ENCODE measurements at places on chromosomes 2 and 18.

DNA sequence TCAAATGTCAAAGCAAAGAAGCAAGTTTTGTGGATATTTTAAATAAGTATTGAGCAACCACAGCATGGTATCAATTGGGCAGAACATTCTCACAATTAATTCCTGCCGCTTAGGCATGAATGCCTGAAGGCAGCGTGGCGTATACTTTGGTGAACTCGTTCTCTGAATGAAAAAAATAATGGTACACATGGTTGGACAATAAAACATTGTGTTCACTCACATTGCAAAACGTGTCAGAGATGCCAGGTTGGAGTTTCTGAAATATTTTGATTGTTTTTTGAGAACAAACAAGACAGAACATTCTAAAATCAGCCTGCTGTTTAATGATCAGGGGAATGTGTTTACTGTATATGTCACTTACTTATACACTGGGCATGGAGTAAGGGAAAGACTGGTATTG is 254.2 kb downstream of the CDH2 start:
- DNase-seq, result no peak

DNA sequence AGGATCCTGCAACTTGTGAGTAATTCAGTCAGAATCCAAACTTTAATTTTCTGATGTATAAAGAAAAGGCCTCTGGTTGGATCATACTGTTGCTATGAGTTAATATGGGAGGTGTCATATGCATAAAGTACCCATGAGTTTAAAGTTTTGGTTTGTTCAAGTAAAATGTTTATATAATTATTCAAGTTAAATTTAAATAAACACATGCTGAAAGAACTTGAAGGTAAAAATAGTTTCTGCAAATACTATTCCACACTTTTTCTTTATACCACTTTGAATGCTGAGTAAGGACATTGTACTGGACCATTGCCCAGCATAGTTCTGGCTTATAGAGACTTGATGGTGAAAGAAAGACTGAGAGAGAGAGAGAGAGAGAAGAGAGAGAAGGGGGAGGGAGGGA is 30.7 kb downstream of the PKP4 start:
- DNase-seq, result no peak

GRCh38 chr2:182616471-182617393 is 99.3 kb upstream of the DNAJC10 start:
- DNase-seq, result peak; percentile 35

DNA sequence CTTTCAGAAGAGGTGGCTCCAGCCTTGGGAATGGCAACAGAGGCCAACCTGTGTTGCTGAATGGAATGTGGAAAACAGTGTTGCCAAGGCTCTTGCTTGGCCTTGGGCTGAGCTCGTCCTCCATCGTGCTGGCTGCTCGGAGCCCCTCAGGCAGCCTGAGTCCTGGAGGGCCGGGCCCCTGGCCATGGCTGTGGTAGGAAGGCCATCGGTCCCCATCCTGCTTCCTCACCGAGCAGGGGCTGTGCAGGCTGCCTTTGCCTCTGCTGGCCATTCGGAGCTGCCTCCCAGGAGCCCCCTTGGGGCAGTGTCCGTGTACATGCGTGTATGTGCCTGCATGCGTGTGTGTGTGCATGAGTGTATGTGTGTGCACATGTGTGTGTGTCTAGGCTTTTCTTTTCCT is 178.2 kb downstream of the KLHL29 start:
- DNase-seq, result no peak

- no peak for DNase-seq
Measured at GRCh38 chr2:219120082-219120481, 40.5 kb downstream of the NHEJ1 start.

- DNase-seq, result peak; percentile 71
Measured at GRCh38 chr2:20008703-20009102, 3.8 kb downstream of the MATN3 start.

GRCh38 chr2:19691892-19692291 is 209.9 kb downstream of the TTC32 start:
- DNase-seq, result no peak

DNA sequence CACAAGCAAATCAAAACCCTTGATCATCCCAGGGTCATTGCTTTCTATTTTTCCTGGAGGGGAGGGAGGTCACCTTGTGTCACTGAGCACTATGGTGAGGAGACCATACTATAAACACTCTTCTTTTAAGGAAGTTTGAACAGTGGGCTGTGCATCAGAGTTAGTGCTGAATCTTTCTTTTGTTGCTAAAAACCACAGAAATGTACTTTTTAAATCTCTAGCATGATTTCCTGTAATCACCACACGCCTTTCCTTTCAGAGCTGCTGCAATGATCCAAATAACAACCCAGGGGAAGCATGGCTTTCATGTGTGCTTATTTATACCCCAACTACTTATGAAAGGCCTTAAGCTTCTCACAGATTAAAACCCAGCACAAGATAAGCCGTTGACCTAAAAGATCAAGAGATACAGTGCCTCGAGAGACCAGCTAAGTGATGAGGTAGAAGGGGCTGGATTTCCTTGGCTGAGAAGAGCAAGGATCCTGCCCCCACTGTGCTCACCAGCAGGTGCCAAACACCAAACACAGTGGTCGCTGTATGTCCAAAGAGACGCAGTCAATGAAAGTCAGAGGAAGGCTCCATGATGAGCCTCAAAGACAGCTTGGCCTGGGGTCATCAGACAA is 34.7 kb downstream of the TRABD2A start:
- no peak for DNase-seq

- DNase-seq, result no peak
Measured at GRCh38 chr18:50721006-50721405, 98.8 kb downstream of the MRO start.

DNA sequence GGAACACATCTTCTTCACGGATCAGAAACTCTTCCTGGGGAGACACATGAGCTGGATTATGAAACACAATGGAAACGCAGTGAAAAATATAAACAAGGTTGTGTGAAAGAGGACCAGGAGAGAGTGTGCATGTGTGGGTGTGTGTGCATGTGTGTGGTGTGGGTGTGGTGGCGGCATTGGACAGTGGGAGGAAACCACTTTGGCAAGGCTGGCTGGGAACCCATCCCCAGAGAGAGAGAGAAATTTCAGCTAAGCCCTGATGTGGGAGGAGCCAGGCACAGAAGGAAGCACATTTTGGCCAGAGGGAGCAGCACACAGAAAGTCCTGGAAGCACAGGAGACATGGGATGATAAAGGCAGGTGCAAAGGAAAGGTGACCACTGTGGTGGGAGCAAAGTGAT is 147.6 kb upstream of the COPS8 start:
- no peak for DNase-seq

GRCh38 chr18:78995740-78996395 is 16.2 kb downstream of the SALL3 start:
- no peak for DNase-seq

GRCh38 chr18:78168526-78168925 is 811.1 kb upstream of the SALL3 start:
- DNase-seq, result no peak

DNA sequence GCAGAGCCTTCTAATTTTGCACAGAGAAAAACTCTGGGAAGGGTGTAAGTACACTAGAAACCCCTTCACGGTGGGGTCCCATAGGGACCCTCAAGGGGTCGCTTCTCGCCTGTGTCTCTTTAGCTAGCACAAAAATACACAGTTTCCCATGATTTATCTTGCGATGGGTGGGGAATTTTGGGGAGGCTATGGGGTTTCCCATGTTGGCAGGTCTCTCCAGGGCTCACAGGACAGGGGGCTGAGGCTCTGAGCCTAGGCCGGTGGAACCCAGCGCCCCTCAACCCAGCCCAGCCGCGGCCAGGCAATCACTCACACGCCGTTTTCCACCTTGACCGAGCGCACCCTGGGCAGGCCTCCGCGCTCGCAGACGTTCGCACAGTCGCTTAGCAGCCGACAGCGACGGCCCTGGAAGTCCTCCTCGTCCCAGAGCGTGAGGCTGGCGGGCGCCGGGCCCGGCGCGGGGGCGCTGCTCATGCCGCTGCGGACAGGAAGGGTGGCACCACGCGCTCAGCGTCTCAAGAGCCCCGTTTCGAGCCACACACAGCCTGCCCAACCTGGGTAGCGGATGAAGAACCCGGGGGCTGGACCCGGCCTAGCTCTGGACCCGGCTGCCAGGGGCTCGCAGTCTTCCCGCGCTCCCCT is 398 bp downstream of the CRYBA2 start:
- DNase-seq, result peak; percentile 80

- no peak for DNase-seq
Measured at GRCh38 chr2:240687741-240688552, 3.7 kb upstream of the AQP12A start.

GRCh38 chr2:100588071-100588786 is 25.4 kb downstream of the PDCL3 start:
- DNase-seq, result peak; percentile 82

DNA sequence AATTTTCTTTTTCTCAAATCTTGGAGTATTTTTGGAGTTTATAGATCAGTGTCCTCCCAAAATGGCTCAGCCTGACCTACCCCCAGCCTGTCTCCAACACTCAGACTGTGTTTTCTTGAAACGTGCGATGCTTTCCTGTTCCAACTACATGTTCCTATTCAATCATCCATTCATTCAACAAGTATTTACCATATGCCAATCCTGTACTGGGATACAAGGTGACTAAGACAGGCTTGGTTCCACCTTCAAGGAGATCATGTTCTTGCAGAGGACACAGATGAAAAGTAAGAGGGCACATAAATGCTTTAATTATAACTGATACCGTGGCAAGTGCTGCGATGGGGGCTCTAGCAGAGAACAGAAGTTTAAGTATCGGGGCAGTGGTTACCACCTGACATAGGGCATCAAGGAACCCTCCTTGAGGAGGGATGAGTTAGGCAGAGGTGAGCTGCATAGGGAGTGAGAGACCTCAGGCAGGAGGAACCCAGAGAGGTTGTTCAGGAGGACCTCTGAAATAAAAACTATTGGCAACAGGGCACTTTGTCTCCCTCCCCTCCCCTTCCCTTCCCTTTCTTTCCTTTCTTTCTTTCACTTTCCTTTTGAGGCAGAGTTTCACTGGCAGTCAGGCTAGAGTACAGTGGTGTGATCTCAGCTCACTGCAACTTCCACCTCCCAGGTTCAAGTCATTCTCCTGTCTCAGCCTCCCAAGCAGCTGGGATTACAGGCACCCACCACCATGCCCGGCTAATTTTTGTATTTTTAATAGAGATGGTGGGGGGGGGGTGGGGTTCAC is 469.0 kb downstream of the EPHA4 start:
- DNase-seq, result no peak

DNA sequence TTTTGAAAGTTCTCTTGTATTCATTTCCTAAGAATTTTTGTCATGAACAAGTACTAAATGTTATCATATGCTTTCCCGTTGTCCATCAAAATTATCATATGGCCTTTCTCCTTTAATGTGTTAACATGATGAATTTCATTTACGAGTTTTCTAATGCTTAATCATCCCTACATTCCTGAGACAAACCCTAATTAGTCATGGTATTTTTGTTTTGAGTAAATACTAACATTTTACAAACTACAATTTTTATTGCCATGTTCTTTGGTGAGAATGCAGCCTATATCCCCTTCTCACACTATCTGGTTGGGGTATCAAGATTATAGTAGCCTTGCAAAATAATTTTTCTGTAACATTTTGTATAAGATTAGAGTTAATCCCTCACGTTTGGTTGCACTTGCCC is 14.5 kb downstream of the SMAD2 start:
- no peak for DNase-seq

GRCh38 chr18:27298214-27298804 is 113.2 kb upstream of the CHST9 start:
- peak; percentile 57 for DNase-seq

GRCh38 chr2:120680136-120680761 is 55.4 kb upstream of the GLI2 start:
- peak; percentile 94 for DNase-seq

- peak; percentile 33 for DNase-seq
Measured at GRCh38 chr2:38716185-38716584, 35.0 kb downstream of the SRSF7 start.

DNA sequence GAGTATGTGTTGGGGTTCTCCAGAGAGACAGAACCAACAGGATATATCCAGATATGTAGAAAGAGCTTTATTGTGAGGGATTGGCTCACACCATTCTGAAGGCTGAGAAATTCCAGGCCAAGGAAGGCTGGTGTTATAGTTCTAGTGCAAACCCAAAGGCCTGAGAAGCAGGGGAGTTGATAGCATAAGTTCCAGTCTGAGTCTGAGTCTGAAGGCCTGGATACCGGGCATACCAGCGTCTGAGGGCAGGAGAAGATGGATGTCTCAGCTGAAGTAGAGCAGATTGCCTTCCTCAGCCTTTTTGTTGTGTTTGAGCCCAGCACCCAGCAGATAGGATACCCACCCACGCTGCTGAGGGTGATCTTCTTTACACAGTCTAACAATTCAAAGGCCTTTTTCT is 211.7 kb upstream of the RASGRP3 start:
- DNase-seq, result no peak

DNA sequence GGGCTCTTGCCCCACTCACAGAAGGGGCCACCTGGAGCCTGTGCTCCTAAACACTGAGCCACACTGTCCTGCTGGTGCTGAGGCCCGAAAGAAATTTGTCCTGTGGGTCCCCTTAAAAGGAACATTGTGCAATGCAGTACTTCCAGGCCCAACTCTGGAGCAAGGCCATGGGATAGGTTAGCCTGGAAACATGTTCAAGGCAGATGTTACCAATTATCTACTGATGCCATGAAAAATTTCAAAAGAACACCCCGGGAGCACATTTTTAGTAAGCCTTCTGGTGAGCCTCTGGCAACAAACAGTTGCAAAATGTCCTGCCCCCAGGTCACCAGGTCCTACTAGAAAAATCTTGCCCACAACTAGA is 12.3 kb upstream of the PTMA start:
- no peak for DNase-seq

DNA sequence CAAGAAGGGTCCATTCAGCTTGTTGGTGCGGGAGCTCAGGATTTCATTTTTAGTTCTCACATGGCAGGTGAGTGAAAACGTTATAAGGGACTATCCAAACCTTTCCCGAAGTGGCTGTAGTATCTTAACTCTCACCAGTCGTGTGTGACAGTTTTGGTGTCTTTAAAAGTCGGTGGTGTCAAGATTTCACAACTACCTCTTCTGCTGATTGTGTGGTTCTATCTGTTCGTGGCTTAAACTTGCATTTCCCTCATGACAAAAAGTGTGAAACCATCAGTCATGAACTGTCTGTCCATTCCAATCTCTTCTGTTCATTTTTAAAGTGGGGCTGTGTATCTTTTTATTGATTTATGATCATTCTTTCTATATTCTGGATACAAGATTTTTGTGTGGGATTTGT is 3.8 kb upstream of the AQP12B start:
- no peak for DNase-seq
